NCI-H1092 (cell line): ENCODE measurements at places on chromosomes 3 and 15.

GRCh38 chr3:152891678-152892077 is 56.7 kb downstream of the P2RY1 start:
- no peak for DNase-seq

DNA sequence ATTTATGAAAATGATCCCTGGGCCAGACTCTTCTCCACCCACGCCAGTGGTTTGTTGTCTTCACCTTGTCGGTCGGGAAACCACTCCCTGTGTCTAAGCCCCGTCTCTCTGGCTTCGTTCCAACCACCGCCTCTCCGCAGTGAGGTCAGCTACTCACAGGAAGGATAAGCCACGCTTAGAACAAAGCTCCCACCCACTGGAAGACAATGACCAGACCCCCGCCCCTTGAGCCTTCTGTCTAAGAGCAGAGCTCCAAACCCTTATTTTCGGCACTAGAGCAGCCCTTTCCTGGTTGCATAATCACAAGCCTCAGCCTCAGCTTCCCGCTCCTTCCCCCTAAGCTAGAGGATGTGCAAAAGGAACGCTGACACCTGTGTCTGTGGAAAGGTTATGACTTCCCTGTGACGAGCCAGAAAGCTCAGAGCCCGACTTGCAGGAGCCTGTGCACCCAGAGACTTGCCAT is 114.9 kb upstream of the MEF2A start:
- DNase-seq = no peak

DNA sequence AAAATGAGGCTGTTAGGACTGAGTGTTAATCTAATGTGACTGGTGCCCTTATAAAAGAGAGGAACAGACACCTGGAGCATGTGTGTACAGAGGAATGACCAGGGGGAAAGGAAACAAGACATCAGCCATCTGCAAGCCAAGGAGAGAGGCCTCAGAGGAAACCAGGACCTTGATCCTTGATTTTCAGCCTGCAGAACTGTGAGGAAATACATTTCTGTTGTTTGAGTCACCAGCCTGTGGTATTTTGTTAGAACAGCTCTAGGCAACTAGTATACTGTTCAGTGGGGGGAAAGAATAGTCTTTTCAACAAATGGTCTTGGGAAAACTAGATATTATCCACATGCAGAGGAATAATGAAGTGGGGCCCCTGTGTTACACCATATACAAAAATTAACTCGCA is 80.6 kb downstream of the CCR1 start:
- no peak for DNase-seq

DNA sequence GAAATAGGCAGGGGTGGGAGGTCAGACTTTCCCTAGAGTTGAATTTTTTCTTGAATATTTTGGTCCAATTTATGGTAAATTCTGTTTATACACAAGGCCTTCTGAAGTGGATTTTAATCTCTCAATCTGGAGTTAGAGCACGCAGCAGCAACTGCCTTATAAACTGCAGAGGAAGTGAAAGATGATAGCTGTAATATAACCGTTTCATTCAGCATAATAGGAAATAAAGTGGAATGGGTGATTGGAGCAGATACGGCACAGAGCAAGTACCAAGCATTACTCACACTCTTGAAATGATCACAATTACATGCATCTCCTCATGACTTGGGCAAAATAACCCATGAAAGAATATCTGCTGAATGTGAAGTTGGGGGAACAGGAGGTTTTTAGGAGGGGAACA is 106.8 kb downstream of the ARRDC4 start:
- DNase-seq = no peak

- DNase-seq = no peak
These were observed 20.4 kb downstream of the SYNM start for GRCh38 chr15:99125061-99125891.

DNA sequence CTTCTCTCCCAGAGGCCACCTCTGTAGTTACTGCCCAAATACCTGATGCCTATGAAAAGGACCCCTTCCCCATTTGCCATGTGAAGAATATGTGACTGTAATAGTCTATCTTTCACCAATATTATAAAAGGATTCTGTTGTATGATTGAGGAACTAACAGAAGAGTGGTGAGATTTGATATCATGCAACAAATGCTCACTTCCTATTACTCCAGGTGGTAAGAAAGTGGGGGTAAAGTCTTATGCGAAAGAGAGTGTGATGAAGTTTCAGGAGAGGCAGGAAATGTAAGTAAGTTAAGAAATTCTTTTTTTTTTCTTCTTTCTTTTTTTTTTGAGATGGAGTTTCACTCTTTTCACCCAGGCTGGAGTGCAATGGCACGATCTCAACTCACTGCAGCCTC is 24.4 kb upstream of the RAP2B start:
- no peak for DNase-seq

DNA sequence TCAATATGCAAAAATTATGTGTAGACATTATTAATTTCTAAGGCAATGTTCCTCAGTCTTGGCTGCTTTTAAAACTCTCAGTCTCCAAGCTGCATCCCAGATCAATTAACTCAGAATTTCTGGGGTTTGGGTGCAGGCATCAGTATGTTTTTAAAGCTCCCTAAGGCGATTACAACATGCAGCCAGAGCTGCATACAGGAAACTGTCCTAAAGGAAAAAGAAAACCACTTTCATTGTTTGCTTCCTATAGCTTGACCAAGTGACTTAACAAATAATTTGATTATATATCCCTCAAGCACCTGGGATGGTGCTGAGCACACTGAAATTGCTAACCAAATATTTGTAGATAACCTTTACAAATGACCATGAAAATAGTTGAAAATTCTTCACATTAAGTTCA is 194.7 kb downstream of the DTWD1 start:
- DNase-seq = no peak

- DNase-seq = no peak
These were observed 206.3 kb upstream of the ROBO1 start for GRCh38 chr3:79973917-79974595.

DNA sequence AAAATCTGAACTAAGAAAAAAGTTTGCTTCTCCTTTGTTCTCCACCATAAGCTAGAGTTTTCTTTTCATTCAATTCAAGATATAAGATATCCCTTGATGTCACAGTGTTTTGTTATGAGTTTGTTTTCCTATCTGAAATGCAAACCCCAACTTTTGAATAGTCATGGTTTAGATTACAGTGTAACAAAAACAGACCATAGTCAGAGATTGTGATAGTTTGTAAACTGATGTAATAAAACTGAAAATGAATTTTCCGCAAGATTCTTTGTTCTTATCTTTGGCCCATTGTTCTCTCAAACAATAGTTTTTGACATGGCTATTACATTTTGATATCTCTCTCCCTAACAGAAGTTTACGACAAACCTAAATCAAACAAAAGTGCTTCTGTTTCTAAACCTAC is 121.7 kb upstream of the GADL1 start:
- no peak for DNase-seq

DNA sequence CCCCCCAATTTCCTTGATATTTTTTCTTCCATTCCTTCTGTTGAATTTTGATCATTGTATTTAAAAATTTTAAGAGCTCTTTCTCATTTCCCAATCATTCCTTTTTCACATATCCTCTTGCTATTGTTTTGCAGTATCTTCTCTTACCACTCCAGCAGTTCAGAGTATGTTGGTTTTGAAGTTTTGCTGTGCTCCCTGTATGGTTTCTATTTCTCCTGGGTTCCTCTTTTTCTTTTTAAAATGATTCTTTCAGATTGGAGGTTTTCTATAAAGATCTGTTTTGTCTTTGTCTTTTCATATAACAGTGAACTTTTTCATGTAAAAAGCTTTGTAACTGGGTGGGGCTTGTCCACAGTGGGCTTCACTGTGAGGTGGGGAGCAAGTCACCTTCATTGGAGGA is 12.8 kb downstream of the USP3 start:
- no peak for DNase-seq

DNA sequence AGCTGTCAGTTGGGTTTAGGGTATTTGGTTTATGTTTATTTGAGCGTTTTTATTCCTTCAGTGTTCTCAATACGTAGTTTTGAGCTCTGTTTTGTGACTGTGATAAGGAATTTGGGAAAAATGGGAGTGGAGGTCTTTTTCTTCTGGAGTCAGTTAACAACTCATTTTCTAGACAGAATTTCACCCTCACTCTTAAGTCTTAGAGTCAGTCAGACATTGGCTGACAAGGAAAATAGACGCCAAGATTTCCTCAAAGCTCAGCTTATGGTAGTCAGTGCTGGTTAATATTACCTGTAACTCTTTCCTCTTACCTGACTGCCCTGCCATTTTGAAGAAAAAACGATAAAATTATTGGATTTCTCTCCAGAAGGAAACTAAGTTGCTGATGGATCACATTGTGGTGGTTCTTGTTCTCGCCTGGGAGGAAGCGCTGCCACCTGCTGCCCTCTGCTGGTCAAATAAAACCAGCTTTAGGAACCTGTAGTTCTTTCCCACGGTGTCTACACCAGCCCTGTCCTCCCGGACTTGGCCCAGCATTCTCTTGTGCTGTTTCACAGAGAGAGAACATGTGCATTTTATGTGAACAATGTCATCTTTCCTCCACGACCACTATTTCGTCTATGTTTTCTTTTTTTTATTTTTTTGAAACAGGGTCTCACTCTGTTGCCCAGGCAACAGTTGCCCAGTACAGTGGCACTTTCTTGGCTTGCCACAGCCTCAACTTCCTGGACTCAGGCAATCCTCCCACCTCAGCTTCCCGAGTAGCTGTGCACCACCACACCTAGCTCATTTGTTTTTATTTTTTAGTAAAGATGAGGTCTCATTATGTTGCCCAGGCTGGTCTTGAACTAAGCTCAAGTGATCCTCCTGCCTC is 41.4 kb upstream of the UMPS start:
- DNase-seq = peak; percentile 70

DNA sequence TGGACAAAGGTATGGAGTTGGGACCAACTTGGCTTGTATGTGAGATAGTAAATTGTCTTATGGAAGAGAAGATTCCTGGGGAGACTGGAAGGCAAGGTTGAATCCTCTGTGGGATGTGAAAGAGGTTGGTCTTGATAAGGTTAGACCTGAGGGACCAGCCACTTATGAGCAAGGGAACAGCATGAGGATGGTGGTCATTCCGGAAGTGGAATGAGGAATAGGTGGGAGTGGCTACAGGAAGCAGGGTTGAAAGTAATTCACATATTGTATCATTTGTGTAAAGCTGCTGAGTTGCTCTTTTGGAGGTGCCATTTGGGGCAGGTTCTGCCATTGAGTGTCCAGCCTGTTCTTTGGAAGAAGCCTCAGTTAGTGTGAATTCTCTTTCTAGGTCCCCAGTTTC is 13.2 kb downstream of the USP13 start:
- no peak for DNase-seq

DNA sequence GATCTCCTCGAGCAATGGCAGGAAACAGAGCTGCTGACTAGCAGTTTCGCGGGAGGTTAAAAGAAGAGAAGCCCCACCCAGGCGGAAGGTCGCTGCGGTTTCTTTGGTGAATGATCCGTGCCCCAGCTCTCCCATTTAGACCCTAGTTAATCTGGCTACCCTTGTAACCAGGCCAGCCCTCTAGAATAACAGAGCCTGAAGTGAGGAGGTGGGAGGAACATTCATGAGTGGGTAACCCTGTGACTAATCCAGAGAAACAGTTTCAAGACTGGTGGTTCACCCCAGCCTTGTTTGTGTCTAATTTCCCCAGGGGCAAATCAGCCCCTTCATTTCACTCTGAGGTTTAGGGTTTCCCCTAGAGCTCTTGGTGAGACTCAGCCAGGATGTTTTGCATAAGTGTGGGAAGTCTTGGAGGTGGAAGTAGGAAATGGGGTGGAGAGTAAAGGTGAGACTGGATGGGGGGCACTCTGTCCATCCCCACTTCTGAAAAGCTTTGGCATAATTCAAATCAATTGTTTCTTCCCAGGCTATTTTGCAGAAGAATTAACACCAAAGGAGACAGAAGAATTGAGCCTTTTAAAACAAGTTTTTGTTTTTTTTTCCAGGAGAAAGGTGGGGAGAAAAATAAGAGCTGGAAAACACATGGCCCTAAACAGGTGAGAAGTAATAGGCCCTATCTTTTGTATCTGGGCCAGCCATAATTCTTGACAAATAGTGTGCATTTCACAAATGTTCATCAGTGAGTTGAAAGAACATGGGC is 303.1 kb downstream of the RPLP1 start:
- DNase-seq = no peak

- no peak for DNase-seq
These were observed 5.1 kb downstream of the ZDHHC23 start for GRCh38 chr3:113952921-113953320.

DNA sequence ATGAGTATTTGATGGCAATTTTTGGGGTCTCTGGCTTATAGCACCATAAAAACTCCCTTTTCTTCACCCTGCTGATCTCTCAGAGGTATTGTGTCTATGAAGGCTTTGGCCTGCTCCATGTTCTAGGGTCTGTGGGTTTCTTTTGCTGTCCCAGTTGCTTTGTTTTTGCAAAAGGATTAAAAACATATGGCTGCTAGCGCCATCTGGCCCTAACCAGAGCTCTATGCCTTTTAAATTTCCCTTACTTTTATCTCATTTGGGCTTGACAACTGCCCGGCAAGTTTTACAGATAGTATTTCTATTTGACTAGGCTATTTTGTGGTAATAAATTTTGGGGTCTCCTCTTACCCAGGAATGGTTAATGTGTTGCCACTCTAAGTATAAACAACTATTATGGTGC is 6.4 kb upstream of the GHRL start:
- DNase-seq = no peak

- DNase-seq = no peak
These were observed 38.6 kb upstream of the NANOGP8 start for GRCh38 chr15:35123743-35124142.

GRCh38 chr15:64857421-64857820 is 15.7 kb downstream of the PLEKHO2 start:
- DNase-seq = no peak

DNA sequence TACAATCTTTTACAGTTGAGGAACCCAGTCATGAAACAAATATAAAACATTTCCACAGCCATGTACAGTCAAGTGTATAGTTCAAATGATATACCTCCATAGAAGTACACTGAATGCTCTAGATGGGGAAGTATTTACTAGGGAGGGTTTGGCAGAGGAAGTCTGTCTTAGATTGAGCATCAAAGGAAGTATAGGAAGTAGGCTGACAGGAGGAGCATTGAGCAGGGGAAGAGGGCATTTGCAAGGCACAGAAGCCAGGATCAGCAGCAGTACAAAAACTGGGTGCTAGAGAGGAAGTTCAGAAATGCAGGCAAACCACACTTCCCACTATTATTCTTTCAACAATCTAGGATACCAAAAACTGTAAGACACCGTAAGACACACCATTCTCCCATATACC is 122.6 kb downstream of the ANO10 start:
- DNase-seq = no peak

- no peak for DNase-seq
These were observed 14.8 kb upstream of the HCN4 start for GRCh38 chr15:73383310-73384189.

DNA sequence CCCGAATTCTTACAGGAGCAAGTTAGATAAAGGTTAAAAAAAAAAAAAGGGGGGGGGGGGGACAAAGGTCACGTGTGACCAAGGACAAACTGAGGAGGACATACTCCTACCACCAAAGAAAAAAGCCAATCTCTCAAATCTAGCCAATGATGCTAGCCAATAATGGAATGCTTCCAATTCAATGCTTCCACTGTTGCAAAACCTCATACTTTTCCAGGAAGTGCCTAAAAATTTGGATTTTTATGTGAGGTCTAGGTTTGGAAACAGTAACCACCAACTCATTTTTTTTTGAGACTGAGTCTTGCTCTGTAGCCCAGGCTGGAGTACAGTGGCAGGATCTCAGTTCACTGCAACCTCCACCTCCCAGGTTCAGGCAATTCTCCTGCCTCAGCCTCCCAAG is 11.4 kb downstream of the MSL2 start:
- no peak for DNase-seq
